HFFc6 (cell line): ENCODE measurements at places on chromosomes 3 and 15.

GRCh38 chr3:50118237-50118636 is 29.5 kb downstream of the RBM5 start:
- DNase-seq, result no peak

DNA sequence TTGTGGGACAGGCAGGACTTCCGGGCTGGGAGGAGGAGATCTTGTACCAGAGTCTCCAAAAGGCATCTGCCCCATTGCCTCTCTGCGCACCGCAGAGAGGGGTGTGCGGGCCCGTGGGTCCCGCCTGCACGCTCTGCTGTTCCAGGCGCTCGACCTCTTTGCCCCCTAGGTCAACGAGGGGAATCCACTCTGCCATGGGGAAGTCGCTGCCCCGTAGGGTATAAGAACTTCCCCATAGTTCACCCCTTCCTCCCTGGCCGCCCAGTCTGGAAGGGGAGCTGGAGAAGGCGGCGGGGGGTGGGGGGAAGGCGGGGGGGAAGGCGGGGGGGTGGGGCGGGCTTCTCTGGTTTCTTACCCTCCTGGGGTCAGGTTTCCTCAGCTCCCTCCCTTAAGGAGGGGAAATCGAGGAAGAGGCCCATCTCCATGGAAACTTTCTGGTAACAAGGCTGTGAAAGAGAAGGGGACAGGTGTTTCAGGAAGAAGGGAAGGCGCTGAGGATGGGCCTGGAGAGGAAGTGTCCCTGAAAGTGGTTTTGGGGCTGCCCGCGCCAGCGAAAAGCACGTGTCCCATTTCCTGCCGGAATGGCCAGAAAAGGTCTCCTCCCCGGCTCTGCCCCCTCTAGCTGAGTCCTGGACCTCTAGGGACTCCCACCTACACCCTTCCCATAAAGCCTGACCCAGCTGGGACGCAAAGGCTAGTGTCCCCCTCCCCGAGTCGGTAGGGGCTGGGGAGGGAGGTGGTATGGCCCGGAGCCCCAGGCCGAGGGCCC is 27.5 kb downstream of the NR1I2 start:
- DNase-seq, result no peak

DNA sequence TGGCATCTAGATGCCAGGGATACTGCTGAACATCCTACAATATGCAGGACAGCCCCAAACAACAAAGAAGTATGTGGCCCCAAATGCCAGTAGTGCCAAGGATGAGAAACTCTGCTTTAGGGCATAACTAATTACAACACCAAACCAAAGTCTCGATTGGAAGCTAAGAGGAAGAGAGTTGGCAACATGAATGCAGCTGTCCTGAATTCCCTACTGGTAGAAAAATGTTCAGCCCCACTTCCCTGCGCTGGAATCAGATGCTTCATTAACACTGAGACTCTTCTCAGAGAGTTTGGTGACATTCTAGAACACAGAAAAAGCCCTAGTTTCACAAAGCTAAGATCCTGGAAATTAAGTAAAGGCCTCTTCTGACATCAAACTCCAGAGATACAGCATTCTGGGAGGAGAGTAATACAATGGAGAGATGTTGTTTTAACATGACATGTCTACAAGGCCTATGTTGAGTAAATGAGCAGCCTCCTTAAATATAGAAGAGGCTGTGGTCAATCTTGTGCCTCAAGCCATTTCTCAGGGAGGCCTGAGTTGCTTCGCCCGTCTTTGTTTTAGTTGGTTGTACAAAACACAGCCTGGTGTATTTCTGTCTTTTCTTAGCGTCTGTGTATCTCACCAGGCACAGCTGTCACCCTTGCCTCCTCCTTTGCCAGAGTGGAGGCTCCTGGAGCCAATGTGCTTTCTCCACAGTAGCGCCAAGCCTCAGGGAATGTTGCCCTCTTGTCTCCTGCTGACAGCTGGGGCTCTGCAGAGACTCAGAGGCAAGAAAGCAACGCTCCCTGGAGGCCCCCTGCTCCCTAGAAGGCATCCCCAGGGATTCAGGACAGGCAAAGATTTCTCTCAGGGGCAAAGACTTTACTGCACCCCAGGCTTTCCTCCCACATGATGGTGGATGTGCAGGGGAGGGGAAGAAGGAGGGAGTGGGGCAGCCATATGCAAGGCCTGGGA is 25.1 kb upstream of the CTNNB1 start:
- DNase-seq, result no peak

DNA sequence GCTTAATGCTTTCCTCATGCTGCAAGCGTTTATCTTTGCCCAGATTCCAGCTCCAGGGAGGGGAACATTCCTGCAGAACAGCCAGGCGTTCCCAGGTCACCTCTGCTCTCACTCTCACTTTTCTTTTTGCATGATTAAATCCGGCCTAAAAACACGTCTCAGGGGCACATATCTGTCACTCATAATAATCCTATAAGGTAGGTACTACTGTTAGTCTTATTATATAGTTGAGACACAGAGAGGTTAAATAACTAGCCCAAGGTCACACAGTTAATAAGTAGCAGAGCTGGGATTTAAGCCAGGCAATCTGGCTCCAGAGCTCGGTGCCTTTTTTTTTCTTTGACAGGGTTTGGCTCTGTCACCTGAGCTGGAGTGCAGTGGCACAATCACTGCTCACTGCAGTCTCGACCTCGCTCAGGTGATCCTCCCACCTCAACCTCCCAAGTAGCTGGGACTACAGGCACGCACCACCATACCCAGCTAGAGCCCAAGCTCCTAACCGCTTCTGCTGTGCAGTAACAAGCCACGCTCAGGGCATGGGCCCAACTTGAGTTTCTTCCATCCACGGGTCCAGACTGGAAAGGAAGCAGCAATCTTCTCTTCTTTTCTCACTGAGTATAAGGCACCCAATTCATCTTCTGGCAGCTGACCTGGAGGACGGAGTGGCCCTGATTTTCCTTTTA is 96.5 kb downstream of the LIPC start:
- peak; percentile 34 for DNase-seq

DNA sequence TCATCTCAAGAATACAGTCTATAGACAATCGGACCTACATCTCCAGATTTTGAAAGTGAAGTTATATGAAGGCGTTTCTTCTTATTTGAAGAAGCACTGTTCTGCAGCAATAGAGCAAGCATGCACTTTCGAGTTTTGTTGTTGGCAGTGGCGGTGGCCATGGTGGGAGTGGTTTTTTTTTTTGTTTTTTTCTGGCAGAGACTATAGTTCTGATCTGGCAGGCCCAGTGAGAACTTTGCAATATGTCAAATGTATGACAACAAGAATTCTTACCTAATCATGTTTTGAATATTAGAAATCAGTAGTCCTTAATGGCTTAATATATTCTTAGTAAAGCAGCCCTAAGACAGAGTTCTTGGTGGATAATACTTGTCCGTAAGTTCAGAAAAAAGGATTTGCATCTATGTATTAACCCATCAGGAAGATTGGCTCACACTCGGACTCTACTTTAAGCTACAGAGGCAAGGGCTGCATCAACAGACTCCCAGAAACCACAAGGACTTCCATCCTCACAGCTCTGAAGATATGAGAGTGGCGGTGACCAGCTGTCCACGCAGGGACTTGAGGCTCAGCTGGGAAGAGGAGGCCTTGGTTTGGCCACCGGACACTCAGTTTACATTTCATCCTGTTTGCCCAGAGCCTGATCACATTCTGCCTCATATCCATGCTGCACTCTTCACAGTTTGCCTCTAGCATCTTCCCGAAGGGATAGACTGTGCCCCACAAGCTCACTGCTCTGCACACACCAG is 124.1 kb upstream of the THBS1 start:
- DNase-seq, result no peak

- no peak for DNase-seq
Measured at GRCh38 chr3:85567071-85567676, 608.4 kb downstream of the CADM2 start.

DNA sequence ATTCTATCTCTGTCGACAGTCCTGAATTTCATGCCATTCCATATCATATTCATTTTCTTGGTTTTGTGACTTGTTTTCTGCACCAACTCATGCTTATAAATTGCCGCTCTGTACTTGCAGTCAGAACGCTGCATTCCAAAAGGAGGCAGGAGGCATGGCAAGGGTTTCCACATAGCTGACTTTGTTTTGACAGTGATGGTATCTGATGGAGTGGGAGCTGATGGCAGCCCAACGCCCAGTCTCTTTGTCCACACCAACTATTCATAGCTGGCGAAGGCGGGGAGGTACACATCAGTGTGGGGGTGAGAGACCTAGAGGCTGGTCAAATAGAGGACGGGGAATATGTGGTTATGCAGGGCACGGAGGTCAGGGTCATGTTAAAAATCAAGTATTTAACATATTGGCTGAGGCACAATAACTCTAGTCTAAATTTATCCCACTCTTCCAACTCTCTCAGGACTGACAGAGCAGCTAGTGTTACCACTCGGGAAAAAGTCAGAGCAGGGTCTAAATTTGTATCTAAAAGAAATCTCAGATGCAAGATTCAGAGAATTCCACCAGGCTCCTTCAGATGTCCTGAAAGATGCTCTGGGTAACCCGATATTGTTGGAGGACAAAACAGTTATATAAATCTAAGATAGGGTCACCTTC is 67.8 kb upstream of the ATP13A3 start:
- no peak for DNase-seq

DNA sequence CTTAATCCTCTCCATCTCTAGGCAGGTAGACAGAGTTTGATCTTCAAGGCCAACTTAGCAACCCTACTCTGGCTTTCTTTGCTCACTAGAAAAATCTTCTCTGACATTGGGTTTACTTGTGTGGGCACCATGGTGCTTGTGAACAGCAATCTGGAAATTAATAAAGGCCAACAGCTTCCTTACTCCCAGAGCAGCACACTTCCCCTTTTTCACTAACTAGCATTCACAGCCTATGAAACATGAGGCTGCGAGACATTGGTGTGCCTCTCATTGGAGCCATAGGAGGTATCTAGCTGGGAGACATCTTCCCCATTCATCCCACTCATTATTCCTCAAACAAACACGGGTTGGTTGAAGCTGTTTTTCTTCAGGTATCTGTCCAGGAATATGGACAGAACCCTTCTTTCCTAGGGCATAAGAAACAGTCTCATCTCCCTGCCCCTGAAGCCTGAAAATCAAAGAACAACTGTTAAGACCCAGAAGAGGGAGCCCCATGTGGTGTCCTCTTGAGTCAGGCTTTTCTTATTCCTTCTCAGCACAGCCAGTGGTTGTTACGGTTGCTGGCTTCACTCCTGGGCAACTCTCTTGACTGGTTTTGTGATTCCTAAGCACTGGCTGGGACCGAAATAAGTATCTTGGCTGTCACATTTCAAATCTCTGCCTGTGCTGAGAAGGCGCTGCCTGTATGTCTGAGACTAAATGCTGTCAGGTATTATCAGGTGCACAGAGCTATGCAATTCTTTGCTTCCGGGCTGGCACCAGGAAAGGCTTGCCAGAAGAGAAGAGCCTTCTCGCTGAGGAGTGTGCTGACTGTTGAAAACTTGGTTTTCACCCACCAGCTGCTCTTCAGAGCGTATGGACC is 194.4 kb downstream of the FEZF2 start:
- no peak for DNase-seq

DNA sequence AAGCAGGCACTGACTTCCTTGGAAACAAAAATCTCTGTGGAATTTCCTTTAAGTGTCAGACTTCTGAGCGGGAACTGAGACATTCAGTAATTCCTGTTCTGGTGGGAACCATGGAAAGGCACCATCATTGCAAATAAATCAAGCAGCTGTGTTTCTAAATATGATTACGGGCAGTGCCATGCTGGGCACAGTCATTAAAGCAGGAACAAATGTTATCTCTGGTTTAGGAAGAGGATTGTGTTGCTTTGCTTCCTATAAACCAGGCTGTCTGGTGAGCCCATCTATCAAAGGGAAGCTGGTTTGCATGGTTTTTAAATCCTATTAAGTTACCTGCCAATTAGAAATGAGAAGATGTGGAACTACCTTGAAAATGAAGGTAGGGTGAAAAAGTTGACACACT is 86.7 kb downstream of the EBLN2 start:
- DNase-seq, result no peak

GRCh38 chr3:157471064-157471463 is 32.2 kb downstream of the VEPH1 start:
- no peak for DNase-seq

DNA sequence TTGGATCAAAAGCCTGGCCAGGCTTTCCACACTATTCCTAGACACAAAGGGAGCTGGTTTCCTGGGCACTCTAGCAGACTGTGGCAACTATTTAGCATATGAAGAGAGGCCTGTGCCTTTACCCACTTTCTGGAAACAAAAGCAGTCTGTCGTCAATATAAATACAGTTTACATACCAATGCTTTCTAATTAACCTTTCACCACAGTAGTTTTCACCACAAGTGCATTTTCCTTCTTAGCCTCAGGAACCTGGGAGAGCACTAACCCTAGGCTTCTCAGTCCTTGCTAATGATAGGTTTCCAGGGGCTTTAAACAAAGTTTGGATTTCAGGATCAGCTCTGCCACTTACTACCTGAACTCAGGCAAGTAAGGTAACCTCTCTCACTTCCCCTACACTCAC is 499.1 kb downstream of the MAGI1 start:
- DNase-seq, result no peak

DNA sequence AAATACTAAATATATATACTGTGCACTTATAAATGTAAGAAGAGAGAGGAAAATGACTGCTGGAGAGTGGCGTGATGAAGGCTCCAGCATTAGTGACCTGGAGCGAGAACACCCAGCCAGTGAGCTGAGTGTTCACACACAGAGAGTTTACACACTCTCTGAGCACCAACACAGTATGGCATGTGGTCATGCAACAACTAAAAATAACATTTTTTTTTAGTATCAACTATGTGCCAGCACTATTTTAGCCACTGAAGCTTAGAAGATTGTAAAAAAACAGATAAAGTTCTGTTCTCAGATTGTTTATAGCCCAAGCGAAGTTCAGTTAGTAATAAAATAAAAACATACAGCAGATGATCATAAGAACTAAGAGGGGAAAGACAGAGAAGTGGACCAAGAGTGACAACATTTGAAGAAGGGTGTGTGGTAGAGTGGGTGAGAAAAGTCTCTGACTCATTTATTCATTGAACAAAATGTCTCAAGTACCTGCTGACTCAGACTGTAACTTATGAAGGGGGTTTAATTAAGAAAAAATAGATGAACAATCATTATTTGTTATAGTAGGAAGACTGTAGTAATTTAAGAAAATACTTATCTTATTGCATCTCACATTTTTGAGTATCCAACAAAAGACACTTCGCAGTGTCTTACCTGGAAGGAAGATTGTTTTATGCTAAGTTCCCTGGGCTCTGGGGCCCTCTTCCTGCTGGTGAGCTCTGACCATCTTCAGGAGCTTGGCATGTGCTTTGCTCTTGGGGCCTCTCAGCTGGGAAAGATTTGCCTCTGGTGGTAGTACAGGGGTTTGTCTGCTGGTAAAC is 43.8 kb downstream of the GAP43 start:
- DNase-seq, result no peak

- no peak for DNase-seq
Measured at GRCh38 chr3:135762188-135762856, 203.2 kb upstream of the PPP2R3A start.

DNA sequence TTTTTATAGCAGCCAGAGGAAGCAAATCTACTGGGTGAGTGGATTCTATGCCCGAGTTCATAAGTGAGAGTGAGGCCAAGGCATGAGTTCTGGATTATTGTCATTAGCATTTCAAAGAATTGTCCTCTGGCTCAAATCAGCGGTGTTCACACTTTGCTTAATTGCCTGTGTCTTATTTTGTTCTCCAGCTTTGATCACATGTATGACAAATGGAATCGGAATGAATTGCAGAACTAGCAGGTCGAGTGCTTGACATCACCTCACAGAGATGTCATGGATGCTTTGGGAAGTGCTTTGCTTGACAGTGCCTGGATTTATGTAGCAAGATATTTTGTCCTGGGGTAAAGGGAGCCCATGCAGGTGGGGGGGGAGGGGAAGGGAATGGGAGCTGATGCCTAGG is 68.0 kb downstream of the SH3GL3 start:
- DNase-seq, result no peak
